NCI-H226 (cell line): ENCODE measurements at places on chromosomes 2 and 18.

DNA sequence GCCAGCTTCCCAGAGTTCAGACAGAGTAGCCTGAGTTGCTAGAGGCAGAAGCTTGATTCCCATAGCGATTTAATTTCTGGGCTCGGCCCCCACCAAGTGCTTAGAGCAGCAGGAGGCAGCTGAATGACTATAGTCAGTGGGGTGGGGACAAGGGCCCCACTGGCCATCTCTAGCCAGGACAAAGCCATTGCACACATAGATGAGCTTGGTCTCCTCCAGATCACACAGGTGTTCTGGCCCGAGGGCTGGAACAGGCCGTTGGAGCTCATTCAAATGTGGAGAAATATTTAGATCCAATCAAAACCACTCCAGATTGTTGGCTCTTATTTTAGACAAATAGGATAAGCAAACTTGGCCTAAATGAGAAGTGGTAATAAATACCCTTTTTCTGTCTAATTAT is 287.3 kb upstream of the NCKAP5 start:
- no peak for DNase-seq

GRCh38 chr2:41962922-41963622 is 84.7 kb upstream of the PKDCC start:
- no peak for DNase-seq

DNA sequence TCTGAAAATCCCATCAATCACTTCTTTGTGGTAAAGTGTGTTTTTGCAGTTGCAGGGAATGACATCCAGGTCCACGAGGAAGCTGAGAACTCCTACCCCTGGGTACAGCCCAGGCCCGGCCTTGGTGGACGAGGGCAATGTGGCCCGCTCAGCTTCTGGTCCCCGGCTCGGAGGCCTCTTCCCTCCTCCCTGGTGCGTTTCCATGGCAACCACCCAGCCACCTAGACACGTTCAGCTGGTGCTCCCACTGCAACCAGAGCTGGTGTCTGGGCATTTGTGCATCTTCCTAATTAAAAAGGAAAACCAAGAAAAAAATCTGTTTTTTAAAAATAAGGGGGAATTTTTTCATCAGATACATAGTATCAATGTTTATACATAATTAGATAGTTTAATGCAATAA is 603.6 kb upstream of the SALL3 start:
- DNase-seq = no peak

DNA sequence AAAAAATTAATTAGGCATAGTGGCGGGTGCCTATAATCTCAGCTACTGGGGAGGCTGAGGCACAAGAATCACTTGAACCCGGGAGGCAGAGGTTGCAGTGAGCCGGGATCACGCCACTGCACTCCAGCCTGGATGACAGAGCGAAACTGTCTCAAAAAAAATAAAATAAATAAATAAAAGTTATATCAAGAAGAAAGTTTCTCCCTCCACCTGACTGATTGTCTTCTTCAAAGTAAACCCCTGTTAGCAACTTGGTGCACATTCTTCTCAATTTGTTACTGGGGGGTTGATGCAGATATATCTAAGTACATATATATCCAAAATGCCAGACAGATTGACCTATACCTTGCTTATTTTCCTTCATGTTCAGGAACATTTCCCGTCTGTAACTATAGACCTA is 5.2 kb upstream of the MYCN start:
- DNase-seq = no peak

GRCh38 chr2:43158259-43158880 is 68.0 kb downstream of the ZFP36L2 start:
- peak; percentile 97 for DNase-seq

GRCh38 chr2:104004821-104005220 is 849.1 kb upstream of the POU3F3 start:
- DNase-seq = no peak

DNA sequence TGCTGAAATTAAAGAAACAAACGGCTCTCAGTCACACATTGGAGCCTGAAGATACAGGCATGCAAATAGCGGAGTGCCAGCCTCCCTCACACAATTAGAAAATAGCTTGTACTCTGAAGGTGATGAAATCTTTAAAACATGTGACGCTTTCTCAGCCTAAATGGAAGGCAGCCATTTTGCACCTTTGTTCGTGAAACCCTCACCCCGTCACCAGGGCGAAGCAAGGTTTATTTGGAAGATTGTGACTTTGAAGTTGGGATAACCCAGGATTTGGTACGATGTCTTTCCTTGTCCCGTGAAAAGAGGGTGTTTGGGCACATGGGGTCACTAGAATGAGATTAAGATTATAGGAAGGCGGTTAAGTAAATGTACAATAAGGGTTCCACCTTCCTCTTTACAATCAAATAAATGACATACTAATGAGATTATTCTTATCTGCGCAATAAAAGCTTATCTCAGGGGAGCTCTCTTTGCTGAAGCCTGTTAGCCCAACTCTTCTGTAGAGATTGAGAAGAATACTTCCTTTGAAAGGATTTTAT is 4.2 kb downstream of the SH3BP4 start:
- DNase-seq = no peak

DNA sequence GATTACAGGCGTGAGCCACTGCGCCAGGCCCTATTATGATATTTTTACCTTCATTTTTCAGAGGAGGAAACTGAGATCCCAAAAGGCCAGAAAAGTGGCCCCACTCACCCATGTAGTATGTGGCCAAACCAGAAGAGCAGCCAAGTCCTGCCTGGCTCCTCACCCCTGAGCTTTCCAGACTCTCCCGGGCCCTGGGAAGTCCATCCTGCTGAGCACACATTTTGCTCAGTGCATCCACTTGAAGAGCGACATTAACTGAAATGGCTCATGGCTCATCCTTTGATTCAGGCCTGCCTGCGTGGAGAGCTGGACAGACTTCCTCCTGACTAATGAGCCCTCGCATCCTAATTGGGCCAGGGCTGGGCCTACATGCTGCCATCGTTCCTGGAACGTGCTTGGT is 9.5 kb upstream of the NGEF start:
- no peak for DNase-seq

DNA sequence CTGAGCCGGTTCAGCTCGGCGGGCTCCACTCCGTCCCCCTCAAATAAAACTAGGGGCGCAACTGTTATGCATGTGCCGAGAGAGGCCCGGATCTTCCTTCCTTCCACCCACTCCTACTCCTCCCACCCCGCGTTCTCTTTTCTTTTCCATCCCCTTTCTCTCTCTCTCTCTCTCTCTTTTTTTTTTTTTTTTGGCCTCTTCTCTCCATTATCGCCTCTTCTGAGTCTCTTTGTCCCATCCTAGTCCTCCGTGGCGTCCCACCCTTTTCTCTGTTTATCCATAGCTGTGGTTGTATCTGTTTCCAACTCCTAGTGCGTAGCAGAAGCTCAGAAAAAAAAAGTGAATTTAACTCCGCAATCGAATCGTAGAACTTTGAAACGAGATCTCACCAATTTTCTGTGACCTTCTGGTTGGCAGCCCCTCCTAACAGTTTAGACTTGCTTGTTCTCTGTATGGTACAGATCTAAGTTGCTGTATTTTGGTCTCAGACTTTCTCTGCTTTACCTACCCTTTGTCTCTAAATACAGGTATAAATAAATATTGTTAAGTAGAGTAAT is 3.6 kb downstream of the RAX start:
- no peak for DNase-seq

- DNase-seq = no peak
Measured at GRCh38 chr2:46411985-46412384, 67.4 kb upstream of the TMEM247 start.

DNA sequence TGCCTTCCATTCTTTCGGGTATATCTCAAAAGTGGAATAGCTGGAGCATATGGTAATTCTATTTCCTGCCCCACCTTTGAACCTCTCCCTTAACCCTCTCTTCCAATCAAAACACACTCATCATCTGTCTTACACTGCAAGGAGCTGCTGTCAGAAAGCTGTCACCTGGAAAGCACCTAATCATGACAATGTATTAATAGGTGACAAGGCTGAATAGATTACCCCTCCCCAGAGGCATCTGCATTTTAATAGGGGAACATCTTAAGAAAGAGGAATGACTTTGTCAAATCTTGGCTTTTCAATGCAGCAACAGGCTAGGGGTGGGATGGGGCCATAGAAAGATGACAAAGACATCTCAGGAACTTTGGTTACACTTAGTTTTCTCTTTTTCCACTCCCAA is 41.3 kb downstream of the CHMP3 start:
- no peak for DNase-seq

GRCh38 chr18:55996717-55997116 is 408.7 kb upstream of the TCF4 start:
- no peak for DNase-seq

GRCh38 chr2:240179941-240180666 is 39.6 kb upstream of the OTOS start:
- no peak for DNase-seq

- no peak for DNase-seq
Measured at GRCh38 chr18:46019936-46020335, 52.1 kb downstream of the PSTPIP2 start.

GRCh38 chr18:54860941-54861340 is 32.7 kb downstream of the RAB27B start:
- DNase-seq = no peak

GRCh38 chr2:16746833-16747232 is 81.2 kb upstream of the CYRIA start:
- DNase-seq = no peak

- DNase-seq = no peak
Measured at GRCh38 chr2:47457268-47457667, 54.3 kb downstream of the MSH2 start.

DNA sequence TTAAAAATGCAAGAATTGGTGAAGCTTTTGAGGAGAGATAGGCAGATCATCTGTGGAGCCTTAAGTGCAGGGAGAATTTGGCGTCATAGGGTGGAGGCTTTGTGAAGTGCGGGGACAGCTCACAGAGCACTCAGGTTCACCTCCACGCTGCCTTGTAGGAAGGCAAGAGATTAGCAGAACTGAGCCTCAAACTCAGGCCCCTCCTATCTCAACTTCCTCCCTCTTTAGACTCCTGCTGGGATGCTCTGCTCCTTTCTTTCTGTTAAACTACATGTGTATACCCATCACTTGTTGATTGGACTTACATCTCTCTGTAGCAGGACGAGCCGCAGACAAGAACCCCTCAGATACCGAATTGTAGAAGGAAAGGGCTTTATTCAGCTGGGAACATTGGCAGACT is 422.2 kb downstream of the SETBP1 start:
- DNase-seq = no peak

- no peak for DNase-seq
Measured at GRCh38 chr2:186695081-186695756, 1.4 kb downstream of the FAM171B start.

GRCh38 chr2:152097801-152098495 is 896 bp downstream of the CACNB4 start:
- DNase-seq = no peak

- DNase-seq = peak; percentile 46
Measured at GRCh38 chr2:160747501-160748170, 254.0 kb upstream of the RBMS1 start.

GRCh38 chr2:237694415-237695194 is 67.2 kb downstream of the LRRFIP1 start:
- DNase-seq = no peak

- DNase-seq = no peak
Measured at GRCh38 chr18:2354292-2354691, 217.0 kb downstream of the METTL4 start.

DNA sequence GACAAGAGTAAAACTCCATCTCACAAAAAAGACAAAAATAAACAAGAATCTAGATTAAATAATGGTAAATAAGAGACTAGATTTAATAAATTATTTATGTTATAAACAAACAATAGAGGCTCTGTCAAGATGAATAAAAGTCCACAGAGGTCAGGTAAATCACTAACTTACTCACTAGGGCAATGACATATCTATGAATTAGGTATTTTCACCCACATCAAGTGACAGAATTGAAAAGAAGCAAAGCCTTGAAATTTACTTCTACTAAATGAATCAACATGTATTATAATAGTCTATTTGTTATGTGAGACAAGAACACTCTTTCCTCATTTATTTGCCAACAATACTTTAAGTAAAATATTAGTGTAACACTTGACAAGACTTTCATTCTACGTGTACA is 41.7 kb downstream of the FBXO11 start:
- DNase-seq = no peak

- no peak for DNase-seq
Measured at GRCh38 chr2:192357217-192357616, 162.5 kb upstream of the TMEFF2 start.

DNA sequence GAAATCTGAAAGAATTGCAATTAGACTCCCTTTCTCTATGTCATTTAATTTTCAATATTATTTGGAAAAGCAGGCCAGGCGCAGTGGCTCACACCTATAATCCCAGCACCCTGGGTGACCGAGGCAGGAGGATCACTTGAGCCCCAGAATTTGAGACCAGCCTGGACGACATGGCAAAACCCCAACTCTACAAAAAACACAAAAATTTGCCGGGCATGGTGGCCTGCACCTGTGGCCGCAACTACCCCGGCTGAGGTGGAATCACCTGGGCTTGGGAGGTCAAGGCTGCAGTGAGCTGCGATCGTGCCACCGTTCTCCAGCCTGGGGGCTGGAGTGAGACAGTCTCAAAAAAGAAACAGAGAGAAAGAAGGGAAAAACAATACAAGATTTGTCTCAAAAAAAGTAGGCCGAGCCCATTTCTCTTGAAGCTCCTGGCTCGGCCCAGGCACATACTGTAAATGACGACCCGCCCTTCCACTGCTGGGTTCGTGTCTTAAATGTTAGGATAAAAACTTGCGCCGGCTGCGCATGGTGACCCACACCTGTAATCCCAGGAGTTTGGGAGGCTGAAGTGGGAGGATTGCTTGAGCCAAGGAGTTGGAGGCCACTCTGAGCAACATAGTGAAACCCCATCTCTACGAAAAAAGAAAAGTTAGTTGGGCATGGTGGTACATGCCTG is 31.1 kb upstream of the GPC1 start:
- DNase-seq = no peak

- DNase-seq = no peak
Measured at GRCh38 chr2:29715655-29716054, 205.7 kb downstream of the ALK start.

GRCh38 chr2:11661891-11662435 is 8.0 kb downstream of the NTSR2 start:
- no peak for DNase-seq

DNA sequence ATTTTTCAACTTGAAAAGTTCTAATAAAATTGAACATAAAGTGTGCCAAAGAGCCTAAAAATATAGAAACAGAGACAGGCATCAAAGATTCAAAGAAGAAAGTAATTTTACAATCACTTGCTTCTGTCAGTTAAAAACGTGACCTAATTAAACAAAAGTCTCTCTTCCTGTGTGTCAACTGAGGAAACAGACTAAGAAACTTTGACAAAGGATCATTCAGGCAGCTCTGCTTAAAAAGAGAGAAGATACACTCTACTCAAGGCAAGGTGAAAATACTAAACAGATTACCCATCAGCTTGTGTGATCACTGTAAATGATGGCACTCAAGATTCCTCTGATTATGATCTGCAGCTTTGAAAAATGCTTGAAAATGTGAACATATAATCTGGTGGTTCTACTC is 47.8 kb downstream of the DYM start:
- DNase-seq = no peak

DNA sequence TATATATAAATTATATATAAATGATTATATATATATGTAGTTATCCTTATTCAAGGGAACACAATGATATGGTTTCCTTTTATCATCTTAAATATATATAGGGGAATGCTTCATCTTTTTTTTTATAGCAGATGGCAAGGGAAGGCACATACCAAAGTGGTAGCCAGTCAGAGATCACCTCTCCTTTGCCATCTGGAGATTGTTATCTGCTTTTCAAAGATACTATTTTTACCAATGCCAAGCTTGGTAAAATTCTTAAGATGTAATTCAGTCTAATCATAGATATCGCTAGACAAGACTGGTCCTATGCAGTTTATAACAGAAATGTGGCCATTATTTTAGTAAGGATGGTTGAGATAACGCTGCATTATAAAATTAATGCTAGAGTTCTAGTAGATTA is 64.7 kb upstream of the DSEL start:
- no peak for DNase-seq

GRCh38 chr2:143452817-143453451 is 323.7 kb downstream of the ARHGAP15 start:
- no peak for DNase-seq
